ENCODE measurements at places on chromosomes 11 and 22.
A peak's percentile ranks its signal among the peaks of the same experiment; 100 is the strongest.

DNA sequence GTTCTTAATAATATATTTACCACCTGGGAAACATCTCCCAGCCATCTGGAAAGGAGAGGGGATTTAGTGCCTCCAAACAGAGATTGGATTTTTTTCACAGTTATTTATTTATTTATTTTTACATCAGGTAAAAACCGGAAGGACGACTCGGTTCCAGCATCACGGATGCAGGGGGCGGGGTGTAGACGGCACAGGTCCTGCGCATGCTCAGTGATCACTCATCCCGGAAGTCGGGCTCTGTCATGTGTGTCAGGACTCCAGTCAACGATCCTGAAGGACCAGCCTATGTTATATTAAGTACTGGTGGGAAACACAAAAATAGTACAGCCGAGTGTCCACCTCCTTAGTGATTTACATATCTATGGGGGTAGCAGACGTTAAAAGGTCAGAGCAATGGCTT is 467.6 kb downstream of the NTM start:
- no peak for DNase-seq

DNA sequence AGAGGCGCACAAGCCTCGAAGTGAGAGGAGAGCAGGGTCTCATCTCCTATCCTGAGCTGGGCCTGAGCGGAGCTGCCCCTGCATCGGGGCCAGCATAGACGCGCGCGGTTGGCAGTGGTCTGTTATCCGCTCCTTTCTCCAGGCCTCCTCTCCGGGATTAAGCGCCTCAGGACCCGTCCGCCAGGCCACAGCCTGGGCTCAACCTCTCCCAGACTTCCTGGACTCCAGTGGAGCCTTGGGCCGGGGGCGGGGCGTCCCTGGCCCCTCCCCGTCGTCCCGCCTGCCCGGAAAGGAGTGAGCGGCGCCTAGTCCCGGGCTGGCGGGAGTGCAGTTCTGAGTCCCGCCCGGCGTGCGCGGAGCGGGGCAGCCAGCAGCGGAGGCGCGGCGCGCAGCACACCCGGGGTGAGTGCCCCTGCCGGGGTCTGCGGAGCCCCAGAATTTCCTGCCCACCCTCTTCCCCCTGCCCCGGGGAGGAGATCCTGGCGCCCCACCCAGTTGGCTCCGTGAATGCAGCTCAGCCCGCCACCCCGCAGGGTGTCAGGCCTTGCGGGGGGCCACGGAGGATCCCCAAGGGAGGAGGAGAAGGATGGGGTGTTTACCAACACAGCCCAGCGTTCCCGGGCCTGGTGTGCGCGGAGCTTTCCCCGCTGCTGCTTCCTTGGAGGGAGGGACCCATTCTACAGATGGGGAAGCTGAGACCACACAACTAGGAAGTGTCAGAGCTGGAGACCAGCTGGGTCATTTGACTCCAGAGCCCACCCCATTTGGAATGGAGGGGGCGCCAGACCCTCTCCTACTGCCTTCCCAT is at the start of gene TCIRG1:
TCIRG1 (plus strand) TSS at position 308 of the 808 bp plus-strand sequence. CDS start 2,247 bp downstream, outside the sequence.
- DNase-seq = peak; percentile 51

DNA sequence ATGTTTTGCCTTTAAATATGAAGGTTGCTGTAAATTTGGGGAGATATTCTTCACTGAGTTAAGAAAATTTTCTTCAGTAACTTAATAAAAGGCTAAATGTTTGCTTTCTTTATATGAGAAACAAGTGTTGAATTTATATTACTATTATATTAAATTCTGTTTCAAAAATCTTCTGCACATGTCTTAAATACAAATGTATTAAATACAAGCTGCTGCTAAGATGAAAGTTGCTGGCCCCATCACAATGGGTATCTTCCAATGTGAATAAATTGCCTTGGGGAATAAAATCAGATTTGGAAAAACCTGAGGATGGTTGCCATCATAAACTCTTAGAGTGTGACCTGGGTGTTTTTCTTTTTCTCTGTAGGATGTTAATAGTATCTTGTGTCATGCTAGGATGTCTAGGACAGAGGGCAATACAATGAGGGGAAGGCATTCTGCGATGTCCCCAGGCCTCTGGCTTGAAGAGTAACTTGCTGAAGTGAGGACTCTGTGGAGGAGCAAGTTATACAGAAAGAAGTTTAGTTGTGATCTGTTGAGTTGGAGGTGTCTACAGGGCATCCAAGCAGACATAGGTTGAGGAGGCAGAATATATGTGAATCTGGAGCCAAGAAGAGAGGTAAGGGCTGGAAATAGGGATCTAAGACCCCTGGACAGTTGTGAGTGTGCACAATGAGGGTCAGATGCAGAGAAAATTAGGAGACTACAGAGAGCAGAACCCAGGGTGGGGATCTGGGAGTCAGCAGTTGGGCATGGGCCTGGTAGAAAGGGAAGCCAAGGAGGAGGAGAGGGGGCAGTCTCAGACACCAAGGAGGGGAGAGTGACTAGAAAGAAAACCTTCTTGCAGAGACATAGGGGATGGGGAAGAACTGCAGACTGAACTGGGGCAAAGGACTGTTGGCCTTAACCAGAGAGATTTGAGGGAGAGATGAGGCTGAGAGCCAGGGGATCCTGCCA is 4.8 kb downstream of the IGLL5 start:
- DNase-seq = no peak

GRCh38 chr22:45072322-45072903 is 62.6 kb upstream of the PHF21B start:
- DNase-seq = no peak

DNA sequence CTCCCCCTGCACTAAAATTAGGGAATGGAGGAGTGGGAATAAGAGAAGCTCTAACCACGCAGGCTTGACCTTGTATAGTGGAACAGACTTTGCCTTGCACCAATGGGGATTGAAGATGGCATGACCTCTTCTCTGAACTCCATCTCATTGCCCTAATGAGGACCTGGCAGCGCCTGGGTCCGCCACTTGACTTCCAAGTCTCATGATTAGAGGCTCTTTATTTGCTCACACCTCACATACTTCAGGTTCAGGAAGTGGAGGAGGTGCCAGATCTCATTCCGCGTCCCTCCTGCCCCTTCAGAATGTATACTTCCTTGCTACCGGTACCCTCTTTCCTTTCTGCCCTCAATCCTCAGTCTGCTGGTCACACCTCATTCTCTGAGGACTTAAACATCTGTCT is 106.0 kb upstream of the CD44 start:
- DNase-seq = no peak

DNA sequence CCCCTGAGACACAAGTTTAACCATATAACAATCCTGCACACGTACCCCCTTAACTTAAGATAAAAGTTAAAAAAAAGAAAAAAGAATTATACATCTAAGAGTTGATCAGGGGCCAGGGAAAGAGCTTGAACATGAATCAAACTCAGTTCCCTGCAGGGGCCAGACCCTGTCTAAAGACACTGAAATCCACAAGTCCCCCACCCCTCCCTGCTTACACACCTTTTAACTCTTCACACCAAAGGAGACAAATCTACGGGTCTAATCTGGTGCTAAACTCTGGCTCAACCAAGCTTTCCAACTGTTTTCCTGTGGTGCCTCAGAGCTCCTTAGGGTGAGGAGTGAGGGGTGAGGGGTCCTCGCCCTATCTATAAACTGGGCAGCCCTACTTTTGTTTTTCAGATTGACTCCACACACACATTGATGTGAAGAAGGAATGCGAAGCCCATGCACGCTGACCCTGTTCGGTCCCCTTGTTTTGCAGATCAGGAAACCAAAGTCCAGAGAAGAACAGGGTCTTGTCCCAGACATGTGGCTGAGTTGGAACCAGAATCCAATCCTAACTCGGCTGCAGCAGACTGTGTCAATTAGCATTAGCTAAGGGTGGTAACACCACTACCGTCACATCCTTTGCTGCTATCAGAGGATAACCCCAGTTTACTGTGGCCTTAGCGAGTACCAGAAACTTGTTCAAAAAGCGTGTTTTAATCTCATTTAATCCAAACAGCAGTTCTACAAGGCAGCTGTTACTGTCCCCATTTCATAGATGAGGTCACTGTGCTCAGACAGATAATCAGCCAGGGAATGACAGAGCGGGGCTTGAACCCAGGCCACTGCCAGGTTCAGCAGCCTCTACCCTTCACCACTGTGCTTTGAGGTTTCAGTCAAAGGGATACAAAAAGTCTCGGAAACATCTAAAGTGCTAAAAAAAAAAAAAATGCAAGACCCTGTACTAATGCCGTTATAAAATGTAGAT is 145.2 kb upstream of the SYT13 start:
- no peak for DNase-seq

- no peak for DNase-seq
These were observed 417.6 kb downstream of the AASDHPPT start for GRCh38 chr11:106495046-106495445.

- no peak for DNase-seq
These were observed 21.7 kb downstream of the CHST1 start for GRCh38 chr11:45643598-45644260.

- DNase-seq = no peak
These were observed 33.3 kb upstream of the ZC3H12C start for GRCh38 chr11:110059706-110060463.

GRCh38 chr11:131463649-131464425 is 93.4 kb downstream of the NTM start:
- DNase-seq = no peak

GRCh38 chr22:22738959-22739585 is 94.7 kb downstream of the GGTLC2 start:
- no peak for DNase-seq

- DNase-seq = no peak
These were observed 37.7 kb upstream of the BLID start for GRCh38 chr11:122153746-122154145.

GRCh38 chr11:41281131-41281742 is 178.2 kb downstream of the LRRC4C start:
- DNase-seq = no peak

GRCh38 chr11:61045271-61045670 is 57.0 kb upstream of the CD5 start:
- DNase-seq = no peak

DNA sequence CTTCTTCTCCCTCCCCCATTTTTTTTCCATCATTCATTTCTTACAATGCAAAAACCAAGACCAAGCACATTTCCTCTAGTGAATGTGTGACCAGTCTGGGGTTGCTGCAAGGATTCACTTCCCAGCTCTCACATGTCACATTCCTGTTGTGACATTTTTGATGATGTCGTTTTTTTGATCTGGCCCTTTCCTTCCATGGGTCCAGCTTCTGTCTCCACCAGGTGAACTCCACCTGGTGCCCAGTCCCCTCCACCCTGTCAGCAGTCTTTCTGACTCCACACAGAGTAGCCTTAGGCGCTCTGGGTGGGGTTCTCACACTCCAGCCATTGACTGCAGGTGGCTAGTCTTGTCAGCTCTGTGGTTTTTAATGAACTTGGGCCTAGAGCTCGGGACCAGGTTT is 15.6 kb downstream of the PANX1 start:
- no peak for DNase-seq

- DNase-seq = no peak
These were observed 4.3 kb upstream of the LRP5 start for GRCh38 chr11:68308068-68308467.

DNA sequence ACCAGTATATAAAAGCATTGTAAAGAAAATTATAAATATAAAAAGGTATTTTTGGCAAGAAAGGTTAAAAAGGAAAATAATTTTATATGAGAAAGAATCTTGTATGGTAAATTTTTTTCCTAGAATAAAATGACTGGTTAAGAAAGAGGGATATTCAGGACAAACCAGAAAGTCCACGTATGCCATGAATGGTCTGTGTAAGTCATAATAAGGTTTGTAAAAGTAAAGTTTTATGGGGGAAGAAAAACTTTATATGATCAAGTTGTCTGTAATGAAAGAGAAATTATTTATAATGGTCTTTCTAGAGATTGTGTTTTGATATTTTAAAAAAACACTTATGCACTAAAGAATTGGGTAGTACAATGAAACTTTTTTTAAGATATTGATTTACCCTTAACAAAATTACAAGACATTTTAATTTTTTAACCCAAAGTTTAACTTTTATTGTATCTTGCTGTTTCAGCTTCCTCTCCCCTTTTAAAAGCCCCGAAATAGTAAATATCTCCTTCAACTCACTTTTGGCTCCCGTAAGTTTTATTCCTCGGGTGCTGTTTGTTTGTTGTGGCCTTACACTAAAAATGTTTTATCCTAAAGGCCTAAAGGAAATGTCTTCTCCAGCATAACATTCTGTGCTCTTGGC is 47.7 kb downstream of the AMOTL1 start:
- no peak for DNase-seq

GRCh38 chr22:43101306-43101705 is 9.2 kb upstream of the BIK start:
- DNase-seq = no peak

- no peak for DNase-seq
These were observed at the start of gene GSTT4 for GRCh38 chr22:24005201-24005600. GSTT4 (minus strand) TSS chr22:24005453; CDS start chr22:24005356, 97 bp downstream.

DNA sequence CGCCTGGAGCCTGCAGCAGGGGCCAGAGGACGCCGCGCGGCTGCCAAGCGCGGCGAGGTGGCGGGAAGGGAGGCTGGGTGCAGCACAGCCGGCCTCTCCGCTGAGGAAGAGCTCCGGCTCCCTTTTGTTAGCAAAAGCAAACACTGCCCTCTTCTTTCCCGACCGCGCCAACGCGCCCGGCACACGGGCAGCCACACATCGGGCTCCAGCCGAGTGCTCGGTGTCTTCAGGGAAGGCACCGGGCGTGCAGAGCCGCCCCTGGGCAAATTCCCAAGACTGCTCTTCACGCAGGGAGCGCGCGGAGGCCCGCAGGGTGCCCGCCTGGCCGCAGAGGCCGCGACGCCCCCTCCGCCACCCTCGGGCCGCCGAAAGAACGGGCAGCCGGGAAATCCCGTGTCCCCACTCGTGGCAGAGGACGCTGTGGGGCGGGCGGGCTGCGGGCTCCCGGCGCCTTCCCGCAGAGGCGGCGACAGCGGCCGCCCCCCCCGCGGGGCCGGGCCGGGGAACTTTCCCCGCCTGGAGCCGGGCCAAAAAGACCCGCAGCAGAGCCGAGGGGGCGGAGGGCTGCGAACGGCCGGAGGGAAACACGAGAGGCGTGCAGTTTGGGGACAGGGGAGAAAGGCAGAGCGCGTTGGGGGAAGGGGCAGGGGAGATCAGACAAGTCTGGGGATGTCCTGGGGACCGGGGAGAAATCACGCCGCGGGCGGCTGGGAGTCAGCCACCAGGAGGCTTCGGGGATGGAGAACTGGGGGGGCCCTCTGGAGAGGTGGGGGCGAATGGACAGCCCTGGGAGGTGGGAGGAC is 931 bp downstream of the CADM1 start:
- DNase-seq = peak; percentile 3

DNA sequence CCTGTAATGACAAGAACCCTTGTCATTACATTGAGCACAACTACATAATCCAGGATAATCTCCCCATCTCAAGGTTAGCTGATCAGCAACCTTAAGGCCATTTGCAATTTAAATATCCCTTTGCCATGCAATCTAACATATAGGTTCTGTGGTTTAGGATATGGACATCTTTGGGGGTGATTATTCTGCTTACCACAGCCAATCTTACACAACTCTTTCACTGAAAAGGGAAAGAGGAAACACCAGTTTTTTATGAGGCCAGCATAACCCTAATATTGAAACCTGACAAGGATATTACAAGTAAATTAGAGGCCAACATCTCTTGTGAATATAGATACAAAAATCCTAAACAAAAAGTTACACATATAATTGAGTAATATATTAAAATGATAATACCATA is 78.5 kb downstream of the CYP2R1 start:
- DNase-seq = no peak

GRCh38 chr11:630871-631270 is 3.9 kb upstream of the SCT start:
- no peak for DNase-seq

Data from CD4-positive, alpha-beta T cell treated with Interferon gamma for 1 hour (primary cell).